NCI-H187 (cell line): ENCODE measurements at places on chromosomes 1 and 21.

DNA sequence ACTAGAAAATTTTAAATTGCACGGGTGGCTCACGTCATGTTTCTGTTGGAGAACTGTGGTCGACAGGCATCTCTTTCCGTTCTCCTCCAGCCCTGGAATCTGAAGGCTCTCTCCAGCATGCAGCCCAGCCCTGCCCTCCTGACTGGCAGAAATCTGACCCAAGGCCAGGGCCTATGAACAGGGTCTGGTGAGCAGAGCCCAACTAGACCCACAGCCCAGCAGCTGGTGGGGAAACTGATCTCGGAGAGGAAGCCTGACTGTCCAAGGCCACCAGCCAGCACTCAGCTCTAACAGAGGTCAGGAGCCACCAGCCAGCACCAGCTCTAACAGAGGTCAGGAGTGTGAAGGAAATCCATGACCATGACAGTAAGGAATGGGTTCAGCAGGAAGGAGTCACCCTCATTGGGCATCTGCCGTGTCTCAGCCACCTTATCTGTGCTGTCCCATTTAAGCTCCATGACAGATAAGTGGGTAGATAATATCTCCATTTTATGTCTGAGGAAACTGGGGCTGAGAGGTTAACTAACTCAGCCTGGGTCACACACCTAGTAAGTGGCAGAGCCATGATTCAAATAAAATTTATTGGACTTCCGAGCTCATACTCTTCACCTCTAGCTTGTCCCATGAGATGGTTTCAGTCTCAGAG is 20.2 kb upstream of the PKP1 start:
- no peak for DNase-seq

DNA sequence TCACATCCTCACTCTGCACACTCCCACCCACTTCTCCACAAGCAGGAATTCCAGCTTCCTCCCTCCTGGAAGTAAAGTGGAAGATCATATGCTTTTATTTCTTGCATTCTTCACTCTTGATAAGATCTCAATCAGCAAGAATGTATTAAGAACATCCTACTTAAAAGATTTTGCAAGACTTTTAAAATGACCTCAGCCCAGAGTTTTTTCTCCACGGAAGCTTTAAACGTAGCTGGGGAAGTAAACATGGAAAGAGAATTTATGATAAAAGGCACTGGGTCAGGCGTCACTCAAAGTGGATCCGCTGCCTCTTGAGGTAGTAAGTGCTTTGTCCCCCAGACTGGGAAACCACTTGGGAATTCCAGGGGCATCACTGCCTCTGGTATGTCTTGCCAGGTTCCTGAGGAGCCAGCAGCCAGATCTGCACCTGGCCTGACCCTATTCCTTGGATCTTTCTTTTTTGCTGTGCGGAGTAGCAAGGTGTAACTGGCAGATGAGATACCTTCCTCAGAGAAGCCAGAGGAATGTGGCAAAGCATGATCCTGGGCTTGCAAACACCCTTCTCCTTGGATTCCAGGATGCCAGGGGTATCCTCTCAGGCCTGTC is 33.9 kb downstream of the CDK18 start:
- no peak for DNase-seq

DNA sequence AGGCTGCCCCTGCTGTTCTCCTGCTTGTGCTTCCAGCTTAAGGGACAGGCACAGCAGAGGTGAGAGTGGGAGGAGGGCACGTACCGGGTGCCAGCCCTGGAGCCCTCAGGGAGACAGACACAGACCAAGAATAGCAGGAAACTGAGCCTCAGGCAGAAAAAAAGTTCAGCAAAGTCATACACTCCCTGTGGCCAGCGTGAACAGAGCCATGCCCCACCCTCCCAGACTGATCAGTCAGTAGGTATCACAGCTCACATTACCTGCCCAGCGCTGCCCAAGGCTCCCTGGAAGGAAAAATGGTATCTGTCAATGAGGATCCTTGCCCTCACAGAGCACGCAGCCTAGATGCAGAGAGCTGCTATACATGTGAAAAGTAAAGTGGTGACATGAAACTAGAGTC is 1.3 kb downstream of the UBL4B start:
- no peak for DNase-seq

DNA sequence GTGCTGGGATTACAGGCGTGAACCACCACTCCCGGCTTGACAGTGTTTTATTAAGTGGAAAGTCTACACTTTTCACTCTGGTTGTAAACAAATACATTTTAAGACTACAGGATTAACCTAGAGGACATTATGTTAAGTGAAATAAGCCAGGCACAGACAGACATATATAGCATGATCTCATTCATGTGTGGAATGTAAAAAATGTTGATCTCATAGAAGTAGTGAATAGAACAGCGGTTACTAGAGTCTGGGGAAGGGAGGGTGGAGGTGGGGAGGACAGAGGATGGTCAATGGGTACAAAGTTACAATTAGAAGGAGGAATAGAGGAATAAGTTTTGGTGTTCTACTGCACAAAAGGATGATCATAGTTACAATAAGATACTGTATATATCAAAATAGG is 16.9 kb downstream of the CTH start:
- no peak for DNase-seq

GRCh38 chr1:234206651-234207284 is 166.5 kb upstream of the COA6 start:
- no peak for DNase-seq

GRCh38 chr1:151992303-151993083 is 1.2 kb downstream of the S100A10 start:
- DNase-seq, result no peak

DNA sequence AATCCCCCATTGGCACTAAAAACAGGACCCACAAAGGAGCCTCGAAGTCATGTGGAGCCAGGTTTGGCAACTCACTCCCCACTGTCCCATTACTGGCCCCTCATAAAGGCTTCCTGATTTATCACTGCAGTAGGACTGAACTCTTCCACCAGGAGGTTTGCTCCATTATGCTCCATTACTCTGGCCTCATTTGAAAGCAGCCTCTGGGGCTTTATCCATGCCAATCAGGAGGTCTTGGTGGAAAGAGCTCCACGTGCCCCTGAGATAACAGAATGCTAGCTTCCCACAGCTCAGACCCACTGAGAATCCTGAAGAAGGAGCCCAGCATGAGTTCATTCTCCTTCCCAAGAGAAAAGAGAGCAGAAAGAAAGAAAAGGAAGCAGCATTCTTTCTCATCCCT is 76.4 kb downstream of the HIVEP3 start:
- DNase-seq, result no peak

DNA sequence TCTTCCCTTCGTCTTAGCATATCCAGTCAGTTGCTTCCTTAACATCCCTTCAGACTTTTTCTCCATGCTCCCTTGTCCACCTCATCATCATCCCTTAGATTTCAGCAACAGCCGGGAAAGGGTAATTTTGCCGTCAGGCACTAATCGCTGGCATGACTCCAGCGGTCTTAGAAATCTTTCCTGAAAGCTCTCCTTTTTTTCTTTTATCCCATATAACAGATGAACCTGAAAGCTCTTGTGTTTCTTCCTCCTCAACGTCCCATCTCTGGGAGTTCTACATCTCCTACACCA is 10.4 kb upstream of the BOLA1 start:
- DNase-seq, result no peak

- DNase-seq, result no peak
These were observed 31.1 kb downstream of the AK4 start for GRCh38 chr1:65179148-65179547.

GRCh38 chr1:53909946-53910345 is 16.0 kb downstream of the DIO1 start:
- DNase-seq, result no peak

DNA sequence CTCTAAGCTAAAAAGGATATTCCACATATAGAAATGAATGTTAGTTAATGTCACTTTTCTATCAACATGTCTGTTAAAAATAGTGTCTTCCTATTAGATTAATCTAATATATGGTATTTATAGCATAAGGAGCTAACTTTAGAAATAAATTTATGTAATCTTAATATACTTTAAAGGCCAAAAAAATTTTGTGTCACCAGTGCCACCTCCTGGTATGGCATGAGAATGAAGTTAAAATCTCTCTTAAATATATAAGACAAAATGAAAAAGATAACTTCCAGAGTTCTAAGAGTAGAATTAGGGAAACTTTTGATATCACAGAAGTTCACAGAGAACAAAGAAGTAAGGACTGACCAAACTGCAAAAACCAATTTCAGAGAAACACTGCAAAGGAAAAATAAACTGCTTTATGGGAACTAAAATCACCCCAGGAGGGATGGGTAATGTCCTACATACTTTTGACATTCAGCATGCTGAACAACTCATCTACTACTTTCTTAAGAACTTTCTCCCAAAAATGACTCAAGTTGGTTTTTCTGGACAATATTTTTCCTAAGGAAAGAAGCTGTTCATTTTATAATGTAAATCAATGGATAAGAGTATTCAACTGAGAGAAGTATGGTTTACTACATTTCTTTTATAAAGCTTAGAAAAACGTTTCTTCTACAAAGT is 82.8 kb downstream of the TRIM33 start:
- DNase-seq, result no peak

DNA sequence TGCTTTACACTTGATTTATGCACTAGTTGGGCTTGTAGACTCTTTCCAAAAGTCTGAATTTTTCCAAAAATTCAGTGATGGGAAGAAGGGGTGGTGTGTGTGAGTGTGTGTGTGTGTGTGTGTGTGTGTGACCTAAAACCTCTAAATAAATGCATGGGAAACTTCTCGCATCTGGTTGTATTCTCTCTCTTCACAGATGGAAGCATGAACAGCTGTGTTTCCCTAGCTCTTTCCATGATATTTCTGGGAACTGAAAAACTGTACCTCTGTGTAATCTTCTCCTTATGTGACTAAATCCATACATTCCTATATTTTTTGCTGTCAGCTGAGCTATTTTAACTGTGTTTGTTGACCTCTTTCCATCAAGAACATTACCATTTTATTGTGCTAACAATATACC is 26.2 kb upstream of the CYYR1 start:
- DNase-seq, result no peak

DNA sequence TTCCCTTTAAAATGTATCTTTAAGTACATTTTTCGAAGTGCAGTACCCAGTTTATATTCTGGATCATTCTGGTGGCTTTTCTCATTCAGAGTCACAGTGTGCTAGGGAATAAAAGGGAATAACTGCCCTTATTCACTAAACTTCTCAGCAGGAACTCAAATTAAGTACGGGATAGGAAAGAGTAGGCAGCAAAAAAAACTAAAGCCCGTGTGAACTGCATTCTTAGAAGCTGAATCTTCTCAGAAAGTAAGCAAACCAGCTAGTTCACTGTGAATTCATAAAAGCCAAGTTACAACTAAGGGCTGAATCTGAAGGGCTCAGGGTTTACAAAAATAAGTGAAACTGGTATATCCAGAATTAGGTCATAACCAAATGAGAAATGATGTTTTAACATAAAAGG is 22.0 kb downstream of the PRPF38A start:
- DNase-seq, result no peak

- DNase-seq, result no peak
These were observed 393.1 kb downstream of the BRINP3 start for GRCh38 chr1:190084552-190084951.

DNA sequence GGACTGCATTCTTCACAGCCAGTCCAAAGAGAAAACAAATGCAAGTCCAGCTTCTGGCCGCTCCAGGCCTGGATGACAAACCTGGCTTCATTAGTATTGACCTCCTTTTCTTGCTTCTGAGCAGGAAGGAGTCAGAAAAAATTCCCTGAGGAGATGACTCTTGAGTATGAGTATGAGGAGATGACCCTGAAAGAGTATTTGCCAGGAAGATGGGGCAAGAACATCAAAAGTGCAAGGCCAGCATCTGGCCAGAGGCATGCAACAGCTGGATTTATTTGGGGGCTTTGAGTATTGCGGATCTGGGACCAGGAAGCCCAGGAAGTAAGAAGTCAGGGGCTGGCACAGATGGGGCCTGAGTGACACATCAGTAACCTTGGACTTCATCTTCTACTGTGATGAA is 113.9 kb downstream of the GLIS1 start:
- no peak for DNase-seq

DNA sequence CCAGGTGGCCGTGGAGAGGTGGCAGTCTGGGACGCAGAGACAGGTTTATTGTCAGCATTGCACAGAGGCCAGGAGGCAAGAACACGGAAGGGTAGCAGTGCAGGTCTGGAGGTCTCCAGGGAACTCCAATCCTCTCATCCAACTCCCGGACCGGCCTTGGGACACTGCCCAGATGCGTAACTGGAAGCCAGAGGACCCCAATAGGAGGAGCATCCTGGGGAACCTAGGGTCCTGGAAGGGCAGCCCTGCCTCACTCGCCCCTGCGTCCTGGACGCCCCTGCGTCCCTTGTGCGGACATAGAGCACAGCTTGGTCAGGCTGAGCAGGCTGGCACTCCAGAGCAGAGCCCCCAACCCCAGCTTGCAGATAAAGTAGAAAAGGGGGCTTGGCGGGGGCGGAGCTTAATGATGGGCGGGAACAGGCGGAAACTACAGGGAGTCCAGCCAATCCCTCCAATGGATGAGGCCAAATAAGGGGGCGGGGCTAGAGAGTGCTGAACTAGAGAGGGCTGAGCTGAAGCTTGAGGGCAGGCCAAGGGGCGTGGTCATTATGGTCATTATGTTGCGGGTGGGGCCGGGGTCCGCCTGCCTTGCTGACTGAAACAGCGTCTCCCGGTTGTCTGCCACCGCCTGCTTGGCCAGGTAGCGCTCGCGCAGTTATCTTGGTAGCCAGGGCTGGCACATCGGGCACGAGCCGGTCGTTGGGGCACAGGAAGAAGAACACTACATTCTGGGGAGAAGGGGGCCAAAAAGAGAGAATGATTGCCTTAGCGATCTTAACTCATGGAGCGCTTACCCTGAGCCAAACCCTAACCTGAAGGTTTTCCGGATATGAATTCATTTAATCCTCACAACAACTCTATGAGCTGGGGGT is 3.7 kb upstream of the ARHGEF19 start:
- peak; percentile 66 for DNase-seq

- no peak for DNase-seq
These were observed 28.6 kb downstream of the LRP8 start for GRCh38 chr1:53299233-53299632.

DNA sequence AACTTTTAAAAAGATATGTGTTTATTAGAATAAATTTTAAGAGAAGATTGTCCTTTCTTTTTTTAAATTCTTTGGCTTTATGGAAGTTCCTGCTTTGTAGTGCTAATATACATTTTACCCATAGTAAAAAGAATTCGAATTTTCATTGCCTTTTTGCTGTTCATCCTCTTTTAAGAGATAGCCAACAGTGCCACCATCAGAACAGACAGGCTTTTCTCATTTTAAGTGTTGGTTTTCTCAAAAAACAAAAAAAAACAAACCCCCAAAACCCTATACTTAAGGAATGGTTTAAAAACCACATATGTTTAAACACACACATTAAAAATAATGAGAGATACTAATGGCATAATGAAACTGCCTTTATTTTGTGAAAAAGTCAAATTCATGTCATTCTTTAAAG is 118.8 kb downstream of the NEK7 start:
- no peak for DNase-seq

DNA sequence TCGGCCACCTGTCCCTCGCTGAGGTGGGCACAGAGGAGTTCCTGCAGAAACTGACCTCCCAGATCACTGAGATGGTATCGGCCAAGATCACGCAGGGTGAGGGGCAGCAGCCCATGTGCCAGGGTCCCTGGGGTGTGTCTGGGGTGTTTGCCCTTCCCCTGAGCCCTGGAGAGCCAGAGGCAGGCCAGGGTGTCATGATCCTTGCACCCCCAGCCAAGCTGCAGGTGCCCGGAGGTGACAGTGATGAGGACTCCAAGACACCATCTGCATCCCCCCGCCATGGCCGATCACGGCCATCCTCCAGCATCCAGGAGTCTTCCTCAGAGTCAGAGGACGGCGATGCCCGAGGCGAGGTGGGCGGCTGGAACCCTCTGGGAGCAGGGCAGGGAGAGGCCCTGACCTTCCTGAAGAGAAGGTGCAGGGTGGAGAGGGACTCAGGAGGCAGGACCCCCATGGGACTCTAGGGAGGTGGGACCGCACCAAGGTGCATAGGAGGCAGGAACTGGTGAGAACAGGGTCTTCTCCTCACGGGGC is 69.5 kb downstream of the TRIM11 start:
- no peak for DNase-seq
